ENCODE measurements at places on chromosomes 2 and 18.

DNA sequence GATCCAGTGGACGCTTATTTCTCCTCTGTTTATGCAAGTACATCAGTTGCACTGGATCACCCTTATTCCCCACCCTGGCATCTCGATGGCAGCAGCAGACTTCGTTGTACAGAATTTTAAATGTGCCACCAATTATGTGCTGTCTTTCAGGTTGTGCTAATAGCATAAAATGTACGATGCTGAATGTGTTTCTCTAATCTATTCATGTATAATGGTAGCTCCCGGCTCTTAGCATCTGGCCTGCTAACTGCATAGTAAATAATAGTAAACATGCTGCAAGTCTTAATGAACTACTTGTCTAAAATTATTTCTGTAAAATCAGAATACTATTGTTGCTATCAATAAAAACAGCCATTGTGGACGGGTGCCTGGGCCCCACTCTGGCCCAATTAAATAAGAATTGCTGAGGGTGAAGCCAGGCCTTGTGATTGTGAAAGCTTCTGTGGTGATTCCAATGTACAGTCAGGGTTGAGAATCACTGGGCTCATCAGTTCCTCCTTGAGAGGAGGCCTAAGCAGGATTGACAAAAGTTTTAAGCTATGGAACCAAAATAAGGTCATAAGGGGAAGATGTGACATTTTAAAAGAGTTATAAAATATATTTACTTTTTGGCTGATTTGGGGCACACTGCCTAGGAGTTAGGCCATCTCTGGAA, 14.4 kb upstream of the MYO3B start:
- no peak for DNase-seq

- DNase-seq: no peak
Observed at GRCh38 chr18:25832001-25832604, 258.3 kb downstream of the SS18 start.

DNA sequence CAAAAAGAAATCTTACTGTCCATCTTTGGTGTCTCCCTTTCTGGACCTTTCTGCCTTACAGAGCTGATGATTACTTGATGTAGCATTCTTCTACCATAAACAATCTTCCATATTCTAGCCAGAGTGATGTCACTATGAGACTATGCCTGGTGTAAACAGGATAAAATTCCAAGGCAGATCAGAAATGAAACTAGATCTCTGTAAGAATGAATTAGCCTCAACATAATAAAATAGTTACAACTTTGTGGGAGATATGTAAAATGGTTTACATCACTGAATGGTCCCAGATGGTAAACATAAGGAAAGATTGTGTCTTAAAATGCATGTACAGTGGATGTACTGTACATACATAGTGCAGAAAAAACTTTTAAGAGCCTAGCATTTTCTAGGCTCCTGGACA, 112.3 kb upstream of the ZNF521 start:
- DNase-seq: no peak

DNA sequence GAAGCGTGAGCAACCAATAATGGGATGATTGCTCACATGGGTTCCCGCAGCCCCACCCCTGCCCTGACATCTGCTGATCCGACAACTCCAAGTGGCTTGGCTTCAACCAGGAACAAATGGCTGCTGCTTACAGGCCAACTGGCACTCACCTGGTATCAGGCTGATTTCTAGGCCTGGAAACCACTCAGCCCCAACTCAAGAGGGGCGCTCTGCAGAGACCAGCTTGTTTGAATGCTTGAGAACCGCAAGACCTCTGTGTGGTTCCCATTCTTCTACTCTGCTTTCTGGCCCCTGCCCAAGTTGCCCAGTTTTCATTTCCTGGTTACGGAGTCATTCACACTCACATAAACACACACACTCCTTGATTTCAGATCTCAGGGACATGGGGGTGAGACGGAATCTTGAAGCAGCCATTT, 52.0 kb downstream of the TNP1 start:
- DNase-seq: no peak

DNA sequence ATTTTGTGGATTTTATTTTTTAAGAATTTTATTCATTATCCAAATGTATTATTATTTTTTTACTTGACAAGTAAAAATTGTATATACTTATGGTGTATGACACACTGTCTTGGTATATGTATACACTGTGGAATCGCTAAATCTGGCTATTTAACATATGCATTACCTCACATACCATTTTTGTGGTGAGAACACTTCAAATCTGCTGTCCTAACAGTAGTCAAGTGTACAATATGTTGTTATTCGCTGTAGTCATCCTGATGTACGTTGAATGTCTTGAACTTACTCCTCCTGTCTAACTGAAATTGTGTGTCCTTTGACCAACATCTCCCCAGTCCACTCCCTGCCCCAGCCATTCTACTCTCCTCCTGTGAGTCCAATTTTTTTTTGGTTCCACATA, 153.2 kb upstream of the PTPRM start:
- DNase-seq: no peak

GRCh38 chr2:237438080-237438940, 24.3 kb upstream of the COL6A3 start:
- DNase-seq: no peak

- DNase-seq: no peak
Observed at GRCh38 chr2:157845081-157845480, 31.0 kb downstream of the ACVR1 start.

DNA sequence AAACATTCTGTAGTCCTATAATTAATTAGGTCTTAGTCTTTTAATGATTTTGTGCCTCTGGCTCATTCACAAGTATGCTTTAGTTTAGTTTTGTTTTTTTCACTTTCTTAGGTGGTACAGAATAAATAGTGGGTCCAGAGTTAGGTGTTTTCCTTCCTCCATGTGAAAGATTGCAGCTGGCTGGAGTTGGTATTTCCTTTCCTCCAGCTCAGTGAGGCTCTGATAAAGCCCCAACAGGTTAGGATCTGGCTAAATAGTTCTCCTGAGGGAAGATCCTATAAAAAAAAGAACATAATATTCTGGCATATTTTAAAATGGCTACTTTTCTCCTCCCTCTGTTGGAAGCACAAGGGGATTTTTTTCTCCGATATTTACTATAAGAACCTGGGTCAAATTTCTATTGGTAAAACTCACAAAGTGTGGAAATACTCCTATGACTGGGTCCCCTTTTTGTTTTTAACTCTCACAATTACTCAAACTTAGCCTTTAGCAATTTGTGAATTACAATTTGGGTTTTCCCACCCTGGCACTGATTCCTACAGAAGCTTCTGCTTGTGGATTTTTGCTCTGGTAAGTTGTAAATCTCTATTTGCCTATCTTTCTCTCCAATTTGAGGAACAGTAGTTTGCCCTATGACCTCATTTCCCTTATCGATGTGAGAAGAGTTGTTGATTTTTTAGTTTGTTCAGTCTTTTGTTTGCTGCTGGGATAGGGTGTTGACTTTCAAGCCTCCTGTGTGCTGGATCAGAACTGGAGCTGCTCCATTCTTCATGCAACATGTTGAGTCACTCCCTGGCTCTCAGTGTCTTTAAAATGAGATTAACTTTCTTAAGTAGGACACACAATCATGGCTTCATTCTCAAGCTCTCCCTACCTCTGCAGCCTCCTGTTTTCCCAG, 500.9 kb downstream of the RNF144A start:
- no peak for DNase-seq
